Esophagus muscularis mucosa (tissue), 4 donors: ENCODE measurements at places on chromosomes 2 and 18. TPM values are rescaled to one million over a fixed set of nuclear protein-coding genes. Genes with fewer than 3 reads are reported as not detected.

The KCNG2 gene
- not detected for total RNA-seq

The CFAP65 gene
- not detected for total RNA-seq

The PPP1R1C gene
- not detected for total RNA-seq

The PID1 gene
- 59.7 TPM for total RNA-seq

The PDE1A gene
- total RNA-seq, result 10.5 TPM

GRCh38 chr18:48799724-48800315, 150.9 kb downstream of the SMAD7 start:
- H3K4me3 ChIP-seq, result no peak overlapping the region
- H3K27me3 ChIP-seq, result no peaks in the 10 kb centered on the region
- no peak for DNase-seq
- peaks cover 39% of the 10 kb centered on the region for H3K4me1 ChIP-seq
- H3K36me3 ChIP-seq, result no peaks in the 10 kb centered on the region
- no peak overlapping the region for H3K27ac ChIP-seq

DNA sequence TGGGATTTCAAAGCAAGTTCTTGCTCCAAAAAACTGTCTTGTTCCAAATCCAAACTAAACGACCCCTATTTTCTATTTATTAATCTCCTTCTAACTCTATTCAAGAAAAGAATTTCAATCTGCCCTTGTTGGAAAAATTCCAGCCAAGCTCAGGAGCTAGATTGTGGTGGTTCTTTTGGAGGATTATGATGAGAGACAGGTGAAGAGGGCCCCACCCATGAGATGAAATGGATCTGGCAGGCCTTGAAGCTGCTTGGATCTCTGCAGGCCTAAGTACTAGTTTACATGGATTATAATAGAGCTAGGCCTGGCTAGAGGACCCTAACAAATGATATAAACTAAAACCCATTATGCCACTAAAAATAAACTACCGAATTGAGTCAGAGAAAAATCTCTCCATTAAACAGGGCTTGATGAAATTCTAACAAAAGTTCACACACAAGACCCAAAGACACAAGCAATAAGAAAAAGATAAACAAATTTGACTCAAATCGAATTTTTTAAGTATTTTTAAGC, 101.6 kb downstream of the GFPT1 start:
- H3K27me3 ChIP-seq, result no peaks in the 10 kb centered on the region
- H3K27ac ChIP-seq, result peak overlapping the region; percentile 7
- H3K4me3 ChIP-seq, result no peak overlapping the region
- H3K4me1 ChIP-seq, result no peaks in the 10 kb centered on the region

DNA sequence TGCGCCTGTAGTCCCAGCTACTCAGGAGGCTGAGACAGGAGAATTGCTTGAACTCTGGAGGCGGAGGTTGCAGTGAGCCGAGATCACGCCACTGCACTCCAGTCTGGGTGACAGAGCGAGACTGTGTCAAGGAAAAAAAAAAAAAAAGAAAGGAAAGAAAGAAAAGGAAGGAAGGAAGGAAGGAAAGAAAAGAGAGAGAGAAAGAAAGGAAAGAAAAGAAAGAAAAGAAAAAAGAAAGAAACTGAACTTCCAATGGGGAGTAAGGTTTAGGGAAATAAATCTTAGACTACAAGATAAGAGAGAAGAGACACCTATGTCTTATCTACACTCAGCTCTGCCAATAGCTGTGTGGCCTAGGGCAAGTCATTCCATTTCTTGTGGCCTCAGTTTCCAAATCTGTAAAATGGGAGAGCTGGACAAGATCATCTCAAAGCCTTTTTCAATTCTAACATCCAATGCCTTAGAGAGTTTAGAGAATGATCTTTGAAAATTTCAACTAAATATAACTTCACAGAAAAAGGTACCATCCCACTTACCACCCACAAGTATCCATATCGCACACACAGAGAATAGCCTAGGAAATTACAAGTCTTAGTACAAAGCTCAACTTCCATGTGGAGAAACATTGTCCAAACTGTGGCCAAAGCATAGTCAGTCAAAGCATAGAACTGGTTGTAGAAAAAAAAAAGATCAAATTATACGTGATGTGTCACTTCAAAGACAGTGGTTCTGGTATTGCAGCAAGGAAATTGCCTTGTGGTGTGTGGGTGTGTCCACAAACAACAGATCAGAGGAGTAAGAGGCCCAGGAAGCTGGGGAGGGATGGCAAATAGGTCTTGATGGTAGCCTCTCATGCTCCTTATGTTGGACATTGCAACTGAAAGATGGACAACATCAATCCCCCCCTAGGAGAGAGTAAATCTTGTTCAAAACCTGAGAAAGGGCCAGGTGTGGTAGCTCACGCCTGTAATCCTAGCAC, 42.4 kb downstream of the SLC14A2 start:
- H3K27ac ChIP-seq, result no peak overlapping the region
- H3K27me3 ChIP-seq, result no peaks in the 10 kb centered on the region
- H3K4me3 ChIP-seq, result no peak overlapping the region
- H3K4me1 ChIP-seq, result no peaks in the 10 kb centered on the region

DNA sequence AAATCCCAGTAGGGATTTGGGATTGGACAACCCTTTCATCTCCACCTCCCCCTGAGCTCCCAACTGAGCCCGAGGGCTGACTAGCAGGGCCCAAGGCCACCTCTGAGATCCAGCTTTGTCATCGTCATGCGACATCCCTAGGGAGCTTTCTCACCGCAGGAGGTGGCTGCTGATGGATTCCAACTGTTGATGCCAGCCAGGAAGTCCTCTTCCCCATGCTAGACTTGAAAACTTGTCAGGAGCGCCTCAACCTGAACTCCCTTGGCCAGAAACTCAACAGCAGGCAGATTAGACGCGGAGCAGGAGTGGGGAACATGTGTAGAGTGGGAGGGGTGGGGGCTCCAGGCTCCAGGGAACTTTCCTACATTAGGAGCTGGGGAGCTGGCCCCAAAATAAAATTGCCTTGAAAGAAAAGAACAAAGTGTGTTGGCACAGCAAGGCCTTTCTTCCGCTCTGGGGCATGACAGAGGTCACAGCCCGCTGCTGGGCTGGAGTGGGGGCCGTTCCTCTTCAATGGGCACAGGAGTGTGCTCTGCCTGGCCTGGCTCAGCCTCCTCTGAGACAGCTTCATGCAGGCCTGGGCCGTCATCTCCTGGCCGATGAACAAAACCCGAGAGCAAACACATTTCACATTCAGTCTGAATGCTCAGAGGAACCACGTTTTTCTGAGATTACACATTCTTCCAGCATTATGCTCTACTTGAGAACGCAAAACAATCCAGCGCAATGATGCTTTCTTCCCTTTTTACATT, 34.5 kb downstream of the EMILIN2 start:
- H3K36me3 ChIP-seq, result no peaks in the 10 kb centered on the region
- peak; percentile 91 for DNase-seq
- no peaks in the 10 kb centered on the region for H3K27me3 ChIP-seq

DNA sequence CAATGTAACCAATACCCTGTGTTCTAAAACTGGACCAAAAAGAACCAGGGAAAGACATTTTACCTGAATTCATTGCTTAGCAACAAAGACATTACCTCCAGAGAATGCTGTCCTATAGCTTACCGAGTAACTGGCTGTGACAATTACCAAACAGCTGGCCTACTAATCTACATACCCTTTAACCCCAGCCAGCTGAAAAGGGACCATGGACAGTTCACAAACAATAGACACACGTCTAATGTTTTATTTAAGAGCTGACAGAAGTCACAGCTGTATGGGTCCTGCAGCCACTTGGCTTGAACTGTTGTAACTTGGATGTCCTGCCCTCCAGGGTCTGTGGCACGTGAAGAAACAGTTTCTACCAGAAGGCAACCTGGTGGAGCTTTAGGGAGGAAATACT, 130.1 kb upstream of the EFEMP1 start:
- H3K4me3 ChIP-seq, result no peak overlapping the region
- H3K27ac ChIP-seq, result no peak overlapping the region
- no peaks in the 10 kb centered on the region for H3K4me1 ChIP-seq
- H3K27me3 ChIP-seq, result no peaks in the 10 kb centered on the region
- H3K36me3 ChIP-seq, result no peaks in the 10 kb centered on the region

GRCh38 chr2:118123561-118124232, 35.4 kb downstream of the INSIG2 start:
- H3K4me1 ChIP-seq, result peaks cover 13% of the 10 kb centered on the region
- no peak overlapping the region for H3K4me3 ChIP-seq
- DNase-seq, result no peak
- H3K27ac ChIP-seq, result peak overlapping the region; percentile 38
- no peaks in the 10 kb centered on the region for H3K36me3 ChIP-seq
- H3K27me3 ChIP-seq, result no peaks in the 10 kb centered on the region

GRCh38 chr2:85445316-85446295, 27.1 kb downstream of the SH2D6 start:
- H3K4me1 ChIP-seq, result peaks cover 20% of the 10 kb centered on the region
- H3K4me3 ChIP-seq, result no peak overlapping the region
- no peaks in the 10 kb centered on the region for H3K27me3 ChIP-seq
